ENCODE measurements at places on chromosomes 6 and 20. TPM values are rescaled to one million over a fixed set of nuclear protein-coding genes. Genes with fewer than 3 reads are reported as not detected.
A peak's percentile ranks its signal among the peaks of the same experiment; 100 is the strongest.

GRCh38 chr6:138719011-138719635, 54.4 kb upstream of the CCDC28A start:
- DNase-seq, result peak; percentile 41

DNA sequence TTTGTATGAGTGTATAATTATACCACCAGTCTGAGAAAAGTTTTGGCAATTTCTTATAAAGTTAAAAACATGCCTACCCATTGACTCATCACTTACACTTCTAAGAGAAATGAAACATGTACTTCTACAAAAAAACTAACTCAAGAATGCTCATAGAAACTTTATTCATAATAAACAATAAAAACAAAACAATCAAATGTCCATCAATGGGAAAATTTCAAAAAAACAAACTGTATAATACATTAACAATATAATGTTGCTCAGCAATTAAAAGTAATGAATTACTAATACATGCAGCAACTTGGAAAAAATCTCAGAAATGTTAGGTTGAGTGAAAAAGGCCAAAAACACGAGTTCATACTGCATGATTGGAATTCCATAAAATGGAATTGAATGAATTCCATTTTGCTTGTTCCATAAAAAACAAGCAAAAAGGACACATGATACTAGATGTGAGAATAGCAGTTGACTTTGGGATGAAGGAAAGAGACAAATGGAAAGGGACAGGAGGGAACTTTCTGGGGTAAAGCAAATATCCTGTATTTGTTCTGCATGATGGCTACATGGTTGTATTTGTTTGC, 726.6 kb downstream of the RFPL4B start:
- no peak for DNase-seq

DNA sequence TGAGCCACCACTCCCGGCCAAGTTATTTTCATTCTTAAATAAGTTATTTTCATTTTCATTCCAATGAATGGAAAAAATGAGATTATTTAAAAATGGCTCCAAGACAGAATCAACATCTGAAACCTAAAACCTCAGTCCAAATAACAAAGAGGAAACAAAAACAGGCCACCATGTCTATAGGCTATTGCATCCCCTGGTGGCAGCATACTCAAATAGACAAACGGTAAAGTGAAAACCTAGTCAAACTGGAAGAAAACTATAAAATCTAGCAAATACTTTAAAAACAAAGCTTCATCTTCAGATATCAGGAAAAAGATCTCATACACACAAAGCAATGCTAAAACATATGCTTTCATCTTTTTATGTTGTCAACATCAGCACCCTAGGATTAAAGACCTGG, 20.9 kb downstream of the IL17A start:
- no peak for DNase-seq

The TMEM30A gene
- 62.1 TPM for total RNA-seq

- no peak for DNase-seq
These were observed 13.5 kb downstream of the MBOAT1 start for GRCh38 chr6:20198775-20199174.

DNA sequence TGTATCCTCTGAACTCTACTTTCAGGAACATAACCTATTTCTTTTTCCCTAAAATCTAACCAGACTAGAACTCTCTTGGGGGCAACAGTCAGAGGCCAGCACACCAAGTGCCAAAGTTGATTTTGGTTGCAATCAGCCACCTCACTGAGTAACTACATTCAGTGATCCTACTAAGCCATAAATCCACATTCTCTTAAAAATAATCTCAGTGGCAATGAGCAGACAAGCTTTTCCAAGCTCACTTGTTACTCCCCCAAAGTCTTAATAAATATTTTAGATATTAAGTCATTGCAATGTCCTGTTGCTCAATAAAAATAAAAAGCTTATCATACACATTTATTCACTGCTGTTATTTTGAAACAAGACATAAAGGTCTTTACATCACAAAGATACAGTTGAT, 9.8 kb downstream of the RGS17 start:
- DNase-seq, result no peak

The GFRAL gene
- total RNA-seq, result not detected

DNA sequence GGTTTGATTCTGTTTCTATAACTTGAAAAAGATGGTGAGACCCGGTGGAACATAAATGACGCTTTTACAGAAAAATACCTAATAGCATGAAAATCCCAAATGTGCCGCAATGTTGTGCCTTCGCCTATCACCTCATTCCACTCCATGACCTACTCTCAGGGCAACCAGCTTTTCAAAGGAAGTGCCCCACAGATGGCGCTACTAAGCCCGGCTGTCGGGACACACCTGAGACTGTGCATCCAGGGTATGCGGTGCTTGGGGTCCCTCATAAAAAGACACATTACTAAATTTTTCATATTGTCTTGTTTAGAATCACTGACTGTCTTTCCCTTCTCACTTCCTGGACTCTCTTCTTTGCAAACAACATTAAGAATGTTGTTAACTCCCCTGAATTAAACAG, 145.5 kb upstream of the RPS6KA2 start:
- no peak for DNase-seq

DNA sequence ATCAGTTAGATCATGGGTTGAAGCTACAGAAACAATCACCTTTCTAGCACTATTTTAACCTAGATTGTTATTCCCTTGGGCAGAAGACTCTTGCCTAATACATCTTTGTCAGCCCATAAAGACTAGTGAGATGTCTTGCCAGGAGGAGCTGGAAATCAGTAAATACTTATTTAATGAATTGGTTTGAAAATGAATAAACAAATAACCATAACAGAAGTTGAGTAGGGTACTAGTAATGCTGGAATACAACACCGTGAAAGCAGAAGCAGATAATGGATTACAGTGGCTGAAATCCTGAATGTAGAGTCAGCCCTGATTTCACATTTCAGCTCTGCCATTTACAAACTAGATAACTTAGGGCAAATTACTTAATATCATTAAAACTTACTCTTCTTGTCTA, 236.1 kb downstream of the PACRG start:
- no peak for DNase-seq

- no peak for DNase-seq
These were observed 63.9 kb downstream of the MTHFD1L start for GRCh38 chr6:150929416-150929815.

GRCh38 chr20:31803552-31804291, 15.4 kb upstream of the MYLK2 start:
- DNase-seq, result no peak

GRCh38 chr20:61933951-61934715, 131.5 kb downstream of the TAF4 start:
- DNase-seq, result no peak

- no peak for DNase-seq
These were observed 32.5 kb downstream of the MYH7B start for GRCh38 chr20:34988191-34988540.

The IBTK gene
- 35.8 TPM for total RNA-seq

The ZSCAN23 gene
- 1.9 TPM for total RNA-seq

The MYCT1 gene
- 0.11 TPM for total RNA-seq

The PPT2 gene
- total RNA-seq, result 109 TPM

DNA sequence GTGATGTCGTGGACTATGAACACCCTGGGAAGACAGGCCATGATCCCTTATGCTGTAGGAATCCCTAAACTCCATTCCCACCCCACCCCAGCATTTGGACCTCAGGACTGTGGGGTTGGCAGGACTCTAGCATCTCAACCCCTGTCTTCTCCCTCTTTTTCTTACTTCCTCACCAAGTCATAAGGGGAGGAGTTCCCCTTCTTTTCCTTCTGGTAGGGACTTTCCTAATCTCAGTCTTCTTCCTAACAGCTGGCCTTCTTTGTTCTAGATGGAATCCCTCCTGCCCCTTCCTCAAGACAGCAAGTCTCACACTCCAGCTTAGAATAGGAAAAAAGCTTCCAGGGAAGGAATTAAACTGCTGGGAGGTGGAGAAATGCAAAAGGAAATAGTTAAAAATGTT, 2.3 kb upstream of the SIRPB2 start:
- DNase-seq, result no peak

DNA sequence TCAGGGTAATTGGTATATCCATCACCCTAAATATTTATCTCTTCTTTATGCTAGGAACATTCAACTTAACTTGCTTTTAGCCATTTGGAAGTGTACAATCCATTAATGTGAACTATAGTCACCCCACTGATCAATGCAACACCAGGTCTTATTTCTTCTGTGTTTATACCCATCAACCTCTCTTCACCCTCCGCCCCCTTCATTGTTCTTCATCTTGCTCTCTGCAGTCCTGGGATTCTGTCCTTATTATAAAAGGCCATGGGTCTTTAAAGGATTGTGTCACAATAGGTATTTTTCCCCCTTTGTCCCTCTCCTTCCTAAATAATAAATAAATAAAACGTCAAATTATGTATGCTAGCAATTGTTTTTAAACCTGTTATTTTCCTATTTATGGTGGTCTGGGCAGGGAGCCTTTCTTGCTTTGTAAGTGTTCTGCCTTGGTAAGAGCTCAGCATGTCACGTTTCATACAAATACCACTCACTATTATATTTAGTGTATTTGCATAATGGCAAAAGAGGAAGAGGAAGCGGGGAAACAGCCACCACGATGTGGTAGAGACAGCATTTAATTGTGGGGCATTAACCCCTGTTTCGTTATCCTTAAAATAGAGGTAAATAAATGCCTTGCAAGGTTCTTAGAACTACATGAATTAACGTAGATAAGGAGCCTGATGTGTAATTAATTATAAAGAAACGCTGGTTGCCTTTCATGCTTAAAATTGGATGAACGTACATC, 1.9 kb downstream of the ABRACL start:
- DNase-seq, result no peak

DNA sequence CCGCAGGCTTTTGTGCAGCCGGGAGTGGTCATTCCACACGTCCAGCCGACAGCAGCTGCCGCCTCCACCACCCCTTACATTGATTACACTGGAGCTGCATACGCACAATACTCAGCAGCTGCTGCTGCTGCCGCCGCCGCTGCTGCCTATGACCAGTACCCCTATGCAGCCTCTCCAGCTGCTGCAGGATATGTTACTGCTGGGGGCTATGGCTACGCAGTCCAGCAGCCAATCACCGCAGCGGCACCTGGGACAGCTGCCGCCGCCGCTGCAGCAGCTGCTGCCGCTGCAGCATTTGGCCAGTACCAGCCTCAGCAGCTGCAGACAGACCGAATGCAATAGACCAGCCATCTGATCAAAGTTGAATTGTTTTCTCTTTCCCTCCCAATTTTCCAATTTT, 10.6 kb downstream of the RBM24 start:
- no peak for DNase-seq

The GPR63 gene
- total RNA-seq, result 1.6 TPM

DNA sequence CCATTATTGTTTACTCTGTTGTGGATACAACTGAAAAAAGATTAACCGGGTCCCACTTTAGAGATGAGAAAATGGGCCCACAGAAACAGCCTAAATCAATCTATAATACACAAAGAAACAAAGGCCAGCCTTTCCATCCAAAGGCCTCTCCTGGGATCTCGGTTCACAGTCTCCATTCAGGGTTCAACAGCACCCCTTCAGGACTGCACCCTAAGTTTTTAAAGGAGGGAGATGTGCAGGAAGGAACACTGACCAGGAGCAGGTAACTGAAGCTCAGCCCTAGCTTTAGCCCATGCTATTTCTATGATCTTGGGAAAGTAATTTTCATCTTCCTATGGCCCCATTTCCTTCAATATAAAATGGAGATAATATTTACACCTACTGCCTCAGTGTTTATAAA, 147.7 kb downstream of the BTBD9 start:
- DNase-seq, result no peak

The KIF6 gene
- total RNA-seq, result 23.6 TPM

The SMPDL3A gene
- 59.4 TPM for total RNA-seq

GRCh38 chr6:16139556-16139955, 10.7 kb downstream of the MYLIP start:
- no peak for DNase-seq

- no peak for DNase-seq
These were observed 291.7 kb downstream of the UTRN start for GRCh38 chr6:144576871-144577270.

DNA sequence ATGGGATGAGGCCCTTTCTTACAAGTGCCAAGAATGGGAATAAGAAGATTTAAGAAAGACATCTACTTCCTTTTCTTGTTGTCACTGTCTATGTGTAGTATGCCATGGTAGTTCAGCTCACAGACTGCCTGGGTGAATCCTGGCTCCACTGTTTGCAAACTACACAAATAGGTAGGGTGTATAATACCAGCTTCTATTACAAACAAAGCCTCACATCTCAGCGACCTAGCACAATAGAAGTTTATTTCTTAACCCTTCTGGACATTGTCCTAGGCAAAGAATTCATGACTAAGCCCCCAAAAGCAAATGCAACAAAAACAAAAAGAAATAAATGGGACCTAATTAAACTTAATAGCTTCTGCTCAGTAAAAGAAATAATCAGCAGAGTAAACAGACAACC, 74.5 kb downstream of the LINC00237 start:
- no peak for DNase-seq

DNA sequence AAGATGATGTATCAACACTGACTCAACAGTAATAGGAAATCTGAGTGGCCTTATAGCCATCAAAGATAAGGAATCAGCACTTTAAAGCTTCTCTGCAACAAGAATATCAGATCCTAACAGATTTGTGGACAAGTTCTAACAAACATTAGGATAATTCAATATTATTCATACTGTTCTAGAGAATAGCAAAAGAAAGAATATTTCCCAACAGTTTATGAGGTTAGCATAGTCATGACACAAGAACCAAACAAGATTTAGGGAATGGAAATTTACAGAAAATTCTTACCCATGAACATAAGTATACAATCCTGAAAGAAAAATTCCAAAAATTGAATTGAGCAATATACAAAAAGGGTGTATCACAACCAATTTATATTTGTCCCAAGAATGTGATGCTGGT, 64.3 kb upstream of the BTBD3 start:
- DNase-seq, result no peak

DNA sequence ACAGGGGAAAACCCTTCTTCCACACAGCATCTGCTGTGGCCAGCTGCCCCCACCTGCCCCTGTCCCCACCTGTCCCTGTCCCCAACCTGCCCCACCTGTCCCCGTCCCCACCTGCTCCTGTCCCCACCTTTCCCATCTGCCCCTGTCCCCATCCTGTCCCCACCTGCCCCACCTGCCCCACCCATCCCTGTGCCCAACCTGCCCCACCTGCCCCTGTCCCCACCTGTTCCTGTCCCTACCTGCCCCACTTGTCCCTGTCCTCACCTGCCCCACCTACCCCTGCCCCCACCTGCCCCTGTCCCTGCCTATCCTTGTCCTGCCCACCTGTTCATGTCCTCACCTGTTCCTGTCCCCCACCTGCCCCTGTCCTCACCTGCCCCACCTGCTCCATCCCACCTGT, 6.4 kb upstream of the MYT1 start:
- no peak for DNase-seq

- peak; percentile 56 for DNase-seq
These were observed 1.5 kb downstream of the BTN3A2 start for GRCh38 chr6:26366504-26366903.

The TPD52L1 gene
- 54.5 TPM for total RNA-seq

GRCh38 chr6:112936504-112936903, 589.4 kb downstream of the RFPL4B start:
- no peak for DNase-seq

The BHLHE23 gene
- total RNA-seq, result not detected

- peak; percentile 86 for DNase-seq
These were observed 24.0 kb upstream of the NPBWR2 start for GRCh38 chr20:64131406-64131805.

Measured in SK-MEL-5 (cell line).